ENCODE measurements at places on chromosomes 6 and 20. TPM values are rescaled to one million over a fixed set of nuclear protein-coding genes. Genes with fewer than 3 reads are reported as not detected.

Gene BPIFA1
- total RNA-seq = not detected

Gene PRPH2
- 0.94 TPM for total RNA-seq

Gene RSPO4
- total RNA-seq = not detected

DNA sequence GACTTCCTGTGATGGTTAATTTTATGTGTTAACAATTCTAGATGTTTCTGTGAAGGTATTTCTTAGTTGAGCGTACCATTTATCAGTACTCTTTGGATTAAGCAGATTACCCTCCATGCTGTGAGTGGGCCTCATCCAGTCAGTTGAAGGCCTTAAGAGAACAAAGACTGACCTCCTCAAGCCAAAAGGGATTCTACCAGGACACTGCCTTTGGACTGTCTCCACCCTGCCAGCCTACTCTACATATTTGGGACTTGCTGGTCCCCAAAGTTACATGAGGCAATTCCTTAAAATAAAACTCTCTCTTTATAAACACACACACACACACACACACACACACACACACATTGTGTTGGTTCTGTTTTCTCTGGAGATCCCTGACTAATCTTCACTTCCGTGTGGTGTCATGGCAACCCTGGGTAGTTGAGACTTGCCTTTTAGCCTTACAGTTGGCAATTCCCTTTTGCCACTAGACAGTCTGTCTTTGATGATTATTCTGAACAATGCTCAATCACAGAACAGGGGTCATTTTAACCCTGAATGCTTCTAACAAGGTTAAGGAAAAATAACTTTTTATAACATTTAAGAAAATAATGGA is 32.2 kb downstream of the MRAP2 start:
- H3K4me3 ChIP-seq = no peak overlapping the region
- no peak overlapping the region for H3K27ac ChIP-seq
- no peaks in the 10 kb centered on the region for H3K36me3 ChIP-seq

DNA sequence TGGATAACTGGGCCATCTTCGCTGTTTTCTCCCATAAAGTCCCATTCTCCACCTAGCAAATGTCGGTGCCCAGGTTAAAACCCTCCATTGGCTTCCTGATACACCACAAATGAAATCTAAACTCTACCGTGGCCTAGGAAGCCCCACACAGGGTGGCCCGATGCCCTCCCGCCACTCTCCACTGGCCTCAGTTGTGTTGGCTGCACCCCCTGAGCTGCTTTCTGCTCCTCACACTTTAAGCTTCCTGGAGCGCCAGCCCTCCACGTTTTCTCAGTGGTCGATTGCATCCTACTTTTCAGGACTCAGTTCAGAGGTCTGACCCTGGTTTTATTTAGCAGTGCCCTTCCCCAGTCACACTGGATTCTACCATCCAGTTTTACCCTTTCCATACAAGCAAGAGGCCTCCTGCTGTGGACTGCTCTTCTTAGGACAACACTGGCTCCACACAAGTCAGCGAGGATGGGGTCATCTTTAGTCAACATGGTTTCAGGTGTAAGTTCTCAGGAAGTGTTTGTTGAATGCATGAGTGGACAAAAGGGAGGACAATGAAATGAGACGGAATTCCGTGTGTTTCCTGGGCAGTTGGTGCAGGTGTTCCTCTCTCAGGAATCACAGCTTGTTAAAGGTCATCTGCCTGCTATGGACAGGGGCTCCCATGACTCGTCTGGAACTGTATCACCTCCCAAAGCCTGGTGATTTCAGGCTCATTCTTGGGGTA is 124.1 kb downstream of the SULF2 start:
- H3K27ac ChIP-seq = no peak overlapping the region
- peaks cover 60% of the 10 kb centered on the region for H3K36me3 ChIP-seq
- no peaks in the 10 kb centered on the region for H3K27me3 ChIP-seq
- no peak overlapping the region for H3K4me3 ChIP-seq
- peaks cover 23% of the 10 kb centered on the region for H3K4me1 ChIP-seq

DNA sequence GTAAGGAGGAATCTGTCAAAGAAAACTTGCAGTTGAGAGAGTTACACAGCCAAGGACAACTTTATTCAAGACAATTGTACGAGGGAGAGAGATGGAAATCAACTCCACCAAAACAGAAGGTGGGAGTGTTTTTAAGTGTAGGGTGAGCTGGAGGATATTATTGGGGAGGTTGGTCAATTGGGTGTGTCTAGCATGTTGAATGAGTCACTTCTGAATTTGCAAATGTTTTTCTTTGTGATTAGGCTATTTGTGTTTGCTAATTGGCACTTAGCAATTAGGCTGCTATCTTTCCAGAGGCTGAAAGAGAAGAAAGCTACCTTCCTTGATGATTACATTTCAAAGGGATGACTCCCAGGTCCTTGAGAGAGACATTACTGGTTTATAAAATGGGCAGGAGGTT is 441.1 kb downstream of the MEI4 start:
- no peak overlapping the region for H3K4me3 ChIP-seq
- no peaks in the 10 kb centered on the region for H3K36me3 ChIP-seq
- H3K27me3 ChIP-seq = no peaks in the 10 kb centered on the region
- H3K4me1 ChIP-seq = no peaks in the 10 kb centered on the region

GRCh38 chr20:32651537-32651936 is 22.2 kb downstream of the C20orf203 start:
- no peak overlapping the region for H3K27ac ChIP-seq
- DNase-seq = no peak
